ENCODE measurements at places on chromosomes 3 and 15. TPM values are rescaled to one million over a fixed set of nuclear protein-coding genes. Genes with fewer than 3 reads are reported as not detected.

The SPTBN5 gene
- 3.5 TPM for total RNA-seq

The FAM227B gene
- 19.8 TPM for total RNA-seq

The RNU5B-1 gene
- 25.8 TPM for total RNA-seq

The ACKR2 gene
- 0.89 TPM for total RNA-seq

The IL5RA gene
- total RNA-seq: 0.65 TPM

The LRRIQ4 gene
- total RNA-seq: not detected

The SRPRB gene
- total RNA-seq: 27.2 TPM

The NDN gene
- total RNA-seq: 40.0 TPM

The SNRPA1 gene
- total RNA-seq: 30.4 TPM

The NR1I2 gene
- total RNA-seq: not detected

The WDR72 gene
- total RNA-seq: not detected

The CPLX3 gene
- 2.8 TPM for total RNA-seq

The SKIL gene
- 14.2 TPM for total RNA-seq
